ENCODE measurements at places on chromosomes 7 and 10.

GRCh38 chr10:22656036-22656435, 58.3 kb downstream of the PIP4K2A start:
- no peak for DNase-seq

DNA sequence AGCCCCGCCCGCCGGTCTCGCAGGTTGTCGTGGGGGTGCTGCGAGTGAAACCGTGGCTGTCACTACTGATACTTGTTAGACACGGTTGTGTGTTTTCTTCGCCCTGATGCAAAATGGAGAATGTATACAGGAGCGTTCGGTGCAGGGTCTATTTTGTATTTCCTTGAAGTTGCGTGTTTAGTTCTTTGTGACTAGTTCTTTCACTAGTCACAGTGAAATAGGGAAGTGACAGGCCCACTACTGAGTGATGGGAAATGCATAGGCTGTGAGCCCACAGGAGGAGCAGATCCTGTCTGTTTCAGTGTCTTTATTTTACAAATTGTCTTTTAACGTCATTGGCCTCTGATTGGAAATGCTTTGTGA, 675 bp downstream of the ABRAXAS2 start:
- no peak for DNase-seq

- no peak for DNase-seq
Measured at GRCh38 chr7:138835087-138835486, 37.1 kb upstream of the ATP6V0A4 start.

GRCh38 chr7:128725531-128725930, 13.6 kb upstream of the CALU start:
- no peak for DNase-seq

DNA sequence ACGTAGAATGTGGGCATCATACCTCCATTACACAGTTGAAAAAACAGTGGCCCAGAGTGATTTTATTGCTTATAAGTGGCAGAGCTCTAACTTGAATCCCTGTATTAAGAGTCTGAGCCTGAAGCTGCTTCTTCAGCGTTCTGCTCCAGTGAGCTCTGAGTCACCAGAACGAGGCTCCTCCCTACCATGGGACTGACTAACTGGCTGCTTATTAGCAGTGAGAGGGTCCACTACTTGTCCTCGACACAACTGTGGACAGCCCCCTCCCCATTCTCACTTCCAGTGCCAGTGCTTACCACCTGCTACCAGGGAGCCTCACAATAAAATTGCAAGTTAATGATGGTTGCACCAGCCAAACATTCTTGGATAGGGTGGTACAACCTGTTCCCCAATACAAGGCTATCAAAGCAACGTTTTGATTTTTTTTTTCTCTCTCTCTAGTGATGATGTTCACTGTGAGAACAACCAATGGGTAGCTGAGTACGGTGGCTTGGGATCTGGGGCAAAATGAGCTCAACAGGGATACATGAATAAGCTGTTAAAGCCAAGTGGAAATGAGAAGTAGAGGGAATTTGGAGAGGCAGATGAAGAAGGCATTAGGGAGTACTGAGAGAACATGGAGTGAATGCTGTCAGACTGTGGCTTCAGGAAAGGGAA, 2.7 kb upstream of the NRG3 start:
- no peak for DNase-seq

DNA sequence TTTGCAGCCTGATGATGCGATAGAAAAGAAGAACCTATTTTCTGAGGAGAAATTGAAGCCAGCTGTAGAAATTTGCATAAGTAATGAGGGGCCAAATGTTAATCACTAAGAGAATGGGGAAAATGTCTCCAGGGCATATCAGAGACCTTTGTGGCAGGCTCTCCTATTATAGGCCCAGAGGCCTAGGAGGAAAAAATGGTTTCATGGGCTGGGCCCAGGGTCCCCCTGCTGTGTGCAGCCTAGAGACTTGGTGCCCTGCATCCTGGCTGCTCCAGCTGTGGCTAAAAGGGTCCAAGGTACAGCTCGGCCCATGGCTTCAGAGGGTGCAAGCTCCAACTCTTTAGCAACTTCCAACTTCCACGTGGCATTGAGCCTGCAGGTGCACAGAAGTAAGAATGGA, 123.4 kb downstream of the STK31 start:
- no peak for DNase-seq

DNA sequence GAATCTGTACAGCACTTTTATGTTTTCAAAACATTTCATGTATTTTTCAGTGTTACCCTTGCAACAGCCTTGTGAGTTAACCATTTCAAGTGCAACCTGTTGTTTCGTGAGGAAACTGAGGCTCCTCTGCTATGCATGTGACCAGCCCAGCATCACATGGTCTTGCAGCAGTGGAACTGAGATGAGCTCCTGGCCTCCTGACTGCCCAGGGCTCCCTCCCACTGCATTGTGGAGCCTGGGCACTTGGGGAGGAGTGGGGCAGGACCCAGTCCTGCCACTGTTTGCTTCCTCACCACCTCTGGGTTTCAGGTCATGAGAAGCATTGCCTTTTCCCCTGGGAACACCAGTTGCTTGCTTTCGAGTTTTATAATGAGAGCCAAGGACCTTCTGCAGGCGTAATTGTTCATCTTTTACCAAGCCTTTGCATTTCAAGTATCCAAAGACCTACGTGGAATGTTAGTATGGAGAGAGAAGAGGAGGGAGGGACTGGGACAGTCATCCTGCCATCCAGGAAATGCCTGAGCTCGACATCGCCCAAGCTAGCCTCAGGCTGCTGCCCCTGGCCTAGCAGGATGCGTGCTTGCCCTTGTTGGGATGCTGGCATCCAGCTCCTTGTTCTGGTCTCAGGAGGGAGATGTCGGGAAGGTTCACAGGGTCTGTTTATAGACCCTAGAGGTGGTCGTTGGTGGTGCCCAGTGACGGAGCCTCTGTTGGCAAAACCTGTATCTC, 32.3 kb upstream of the BHLHA15 start:
- no peak for DNase-seq

GRCh38 chr10:14491811-14492210, 161.1 kb upstream of the FRMD4A start:
- DNase-seq, result no peak

GRCh38 chr10:122189185-122189584, 81.9 kb upstream of the BTBD16 start:
- DNase-seq, result no peak

GRCh38 chr7:84162125-84162524, 32.5 kb downstream of the SEMA3A start:
- DNase-seq, result no peak

GRCh38 chr7:85714043-85714578, 527.3 kb upstream of the SEMA3D start:
- DNase-seq, result no peak

GRCh38 chr7:132428247-132428919, 147.9 kb downstream of the PLXNA4 start:
- DNase-seq, result no peak

DNA sequence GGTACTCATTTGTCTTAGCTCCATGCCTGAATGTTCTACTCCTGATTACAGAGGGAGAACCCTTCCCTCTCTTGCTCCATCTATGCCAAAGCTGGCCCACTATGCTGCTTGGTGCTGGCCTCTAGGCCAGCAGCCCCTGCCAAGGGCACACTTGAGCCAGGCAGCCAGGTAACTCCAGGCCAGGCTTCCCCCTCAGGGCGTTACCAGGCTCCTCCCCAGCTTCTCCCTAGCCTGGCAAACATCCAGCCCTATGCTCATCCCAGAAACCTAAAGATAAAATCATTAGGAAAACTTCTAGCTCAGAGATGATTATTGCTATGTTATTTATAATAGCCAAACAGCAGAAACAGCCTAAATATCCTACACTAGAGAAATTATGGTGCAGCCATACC, 103.7 kb downstream of the KCNMA1 start:
- DNase-seq, result no peak

GRCh38 chr10:1115607-1115955, 59.4 kb downstream of the WDR37 start:
- no peak for DNase-seq
